ENCODE measurements at places on chromosomes 16 and 17. TPM values are rescaled to one million over a fixed set of nuclear protein-coding genes. Genes with fewer than 3 reads are reported as not detected.

The ITGAX gene
- total RNA-seq = 65.0 TPM

The C1QTNF8 gene
- not detected for total RNA-seq

The KRTAP4-1 gene
- total RNA-seq = not detected

The RASL10B gene
- total RNA-seq = 1.0 TPM

The PMFBP1 gene
- total RNA-seq = 0.39 TPM

The SOST gene
- not detected for total RNA-seq

The PIPOX gene
- total RNA-seq = 2.1 TPM

The PRSS8 gene
- not detected for total RNA-seq

The FNDC8 gene
- not detected for total RNA-seq

The LRRC46 gene
- total RNA-seq = 0.70 TPM

The NPIPB13 gene
- total RNA-seq = 20.0 TPM

The NKD1 gene
- 1.1 TPM for total RNA-seq
